ENCODE measurements at places on chromosomes 3 and 15.
A peak's percentile ranks its signal among the peaks of the same experiment; 100 is the strongest.

DNA sequence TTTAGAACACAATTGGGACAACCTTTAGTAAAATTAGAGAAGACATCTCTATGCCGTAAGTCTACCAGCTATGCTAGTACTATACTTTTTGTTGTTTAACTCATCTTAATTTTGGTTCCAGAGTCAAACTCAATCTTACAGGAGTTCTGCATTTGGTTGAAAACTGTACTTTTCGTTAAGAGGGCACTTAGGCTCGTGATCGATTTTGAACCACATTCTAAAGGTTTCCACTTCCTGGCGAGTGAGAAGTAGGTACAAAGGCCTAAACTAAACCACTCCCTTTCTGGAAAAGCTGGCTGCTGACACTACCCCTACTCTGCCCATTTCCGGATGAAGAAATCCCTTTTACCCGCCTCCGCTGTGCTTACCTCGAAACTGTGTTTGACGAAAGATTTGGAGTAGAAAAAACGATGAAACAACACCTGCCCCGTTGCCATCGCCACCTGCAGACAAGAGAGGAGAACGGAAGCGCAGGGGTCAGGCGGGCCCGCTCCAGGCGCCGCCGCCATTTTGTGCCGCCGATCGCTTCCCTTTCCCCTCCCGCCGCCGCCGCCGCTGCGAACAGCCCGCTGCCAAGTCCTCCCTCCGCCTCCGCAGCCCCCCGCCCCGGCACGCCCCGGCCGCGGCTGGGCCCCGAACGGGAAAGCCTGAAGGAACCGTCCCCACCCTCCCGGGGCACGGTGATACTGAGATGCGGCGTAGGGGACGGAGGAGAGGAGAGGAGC lies 748 bp downstream of the CCNL1 start:
- no peak for DNase-seq

- no peak for DNase-seq
These were observed 73.8 kb downstream of the BDH1 start for GRCh38 chr3:197482001-197482400.

DNA sequence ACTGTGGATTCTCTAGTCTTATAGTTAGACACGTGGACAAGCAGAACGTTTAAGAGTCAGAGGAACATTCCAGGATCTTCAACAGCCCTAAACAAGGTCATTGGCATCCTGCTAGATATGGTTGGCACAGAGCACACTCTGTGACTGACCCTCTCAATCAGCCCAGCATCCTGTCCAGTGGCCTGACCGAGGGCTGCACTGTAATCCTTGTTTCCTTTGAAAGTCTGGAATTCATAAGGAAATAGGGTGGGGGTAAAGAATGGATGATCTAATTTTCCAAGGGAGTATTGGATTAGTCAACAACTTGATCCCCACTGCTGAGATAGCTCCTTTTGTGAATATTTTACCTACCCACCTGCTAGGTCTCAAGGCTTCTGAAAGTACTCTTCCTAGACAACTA lies 94.5 kb upstream of the DLG1 start:
- DNase-seq = no peak

DNA sequence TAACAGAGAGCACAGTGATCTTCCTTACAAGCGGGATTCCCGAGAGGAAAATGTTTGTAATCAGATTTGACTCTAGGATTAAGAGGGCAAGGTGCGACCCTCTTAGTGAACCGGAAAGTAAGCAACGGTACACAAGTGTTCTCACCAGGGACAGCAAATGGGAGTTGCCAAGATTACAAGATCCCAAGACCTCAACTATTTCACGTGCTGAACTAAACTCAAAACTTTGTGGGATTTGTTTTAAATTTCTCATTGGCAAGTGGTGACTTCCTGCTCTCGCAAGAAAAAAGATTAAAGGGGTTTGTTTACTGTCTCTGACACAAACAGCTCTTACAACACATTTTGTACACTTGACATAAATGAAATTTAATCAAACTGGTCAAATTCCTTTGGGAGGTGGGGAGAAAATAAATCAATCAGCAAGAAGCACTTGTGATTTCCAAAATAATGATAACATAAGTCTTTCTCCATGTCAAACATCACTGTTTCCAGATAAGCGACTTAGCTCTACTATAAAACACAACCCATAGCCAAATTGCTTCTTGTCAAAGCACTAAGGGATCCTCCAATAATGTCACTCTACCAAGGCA lies 2.2 kb upstream of the PGPEP1L start:
- DNase-seq = peak; percentile 16

DNA sequence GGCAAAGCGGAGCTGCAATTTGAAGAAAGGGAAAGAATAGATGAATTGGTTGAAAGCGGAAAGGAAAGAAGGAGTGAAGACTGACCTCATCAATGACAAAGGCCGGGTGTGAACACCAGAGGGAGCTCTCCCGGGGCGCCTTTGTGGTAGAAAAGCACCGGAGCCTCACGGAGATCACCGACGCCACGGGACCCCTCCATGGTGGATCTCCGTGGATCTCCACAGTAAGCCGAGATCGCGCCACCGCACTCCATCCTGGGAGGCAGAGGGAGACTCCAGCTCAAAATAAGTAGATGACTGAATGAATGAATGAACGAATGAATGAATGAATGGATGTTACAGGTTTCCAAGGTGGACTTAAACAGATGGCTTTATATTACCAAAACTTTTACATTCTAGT lies 25.0 kb downstream of the GPR160 start:
- DNase-seq = no peak

DNA sequence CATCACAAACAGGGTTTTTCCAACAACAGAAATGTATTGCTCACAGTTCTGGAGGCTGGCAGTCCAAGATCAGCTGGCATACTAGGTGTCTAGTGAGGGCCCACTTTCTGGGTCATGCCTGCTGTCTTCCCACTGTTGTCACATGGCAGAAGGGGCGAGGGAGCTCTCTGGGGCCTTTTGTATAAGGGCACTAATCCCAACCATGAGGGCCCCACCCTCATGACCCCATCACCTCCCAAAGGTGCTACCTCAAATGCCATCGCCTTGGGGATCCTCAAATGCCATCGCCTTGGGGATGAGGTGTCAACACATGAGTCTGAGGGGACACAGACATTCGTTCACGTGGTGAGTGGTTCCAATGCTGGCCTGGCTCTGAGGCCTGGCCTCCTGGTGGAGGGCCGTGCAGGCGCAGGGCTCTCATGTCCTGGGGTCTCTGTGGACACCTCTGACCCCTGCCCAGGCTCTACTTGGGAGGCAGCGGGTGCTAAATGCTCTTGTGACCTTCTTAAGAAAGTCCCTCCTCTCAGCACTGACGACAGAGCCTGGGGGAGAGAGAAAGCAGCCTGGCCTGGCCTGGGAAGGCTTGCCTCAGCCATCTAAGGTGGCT lies 16.8 kb downstream of the NUP210 start:
- DNase-seq = no peak

DNA sequence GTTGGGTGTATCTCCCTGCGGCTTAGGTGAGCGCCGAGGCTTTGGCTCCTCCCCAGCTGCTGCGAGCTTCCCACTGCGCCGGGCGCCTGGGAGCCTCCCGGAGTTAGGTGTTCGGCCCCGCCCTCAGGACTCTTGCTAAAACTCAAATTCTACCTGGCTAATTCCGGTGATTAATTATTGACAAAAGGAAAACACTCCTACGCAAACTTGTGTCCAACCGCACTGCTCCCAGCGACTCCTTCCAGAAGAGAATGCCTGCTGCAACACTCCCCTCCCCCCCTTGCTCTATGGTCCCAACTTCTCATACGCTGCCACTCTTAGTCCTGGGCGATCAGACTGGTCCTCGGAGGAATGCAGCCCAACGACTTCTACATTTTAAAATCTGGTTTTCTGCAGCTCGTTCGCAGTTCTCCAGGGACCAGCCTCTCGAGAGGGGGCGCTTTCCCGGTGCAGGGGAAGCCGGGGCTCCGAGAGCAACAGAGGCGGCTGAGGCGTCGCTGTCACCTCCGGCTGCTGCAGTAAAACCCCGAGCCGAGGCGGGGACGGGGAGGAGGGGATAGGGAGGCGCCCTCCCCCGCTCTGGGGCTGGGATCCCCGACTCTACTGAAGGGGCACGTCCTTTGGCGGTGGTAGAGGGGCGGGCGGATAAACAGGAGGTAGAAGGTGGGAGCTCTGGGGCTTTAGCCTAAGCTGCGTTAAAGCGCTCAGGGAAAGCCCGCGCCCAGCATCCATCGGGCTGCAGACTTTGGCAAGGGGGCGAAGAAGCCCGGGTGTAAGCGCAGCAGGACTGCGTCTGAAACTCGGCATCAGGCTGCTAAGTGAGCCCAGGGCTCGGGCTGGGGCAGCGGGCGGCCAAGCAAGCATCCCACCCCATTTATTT lies at the start of gene SPTSSB:
Gene SPTSSB, minus strand, starts transcription at position 77 of the 880 bp plus-strand sequence. CDS start 25,194 bp downstream, outside the sequence.
- no peak for DNase-seq

DNA sequence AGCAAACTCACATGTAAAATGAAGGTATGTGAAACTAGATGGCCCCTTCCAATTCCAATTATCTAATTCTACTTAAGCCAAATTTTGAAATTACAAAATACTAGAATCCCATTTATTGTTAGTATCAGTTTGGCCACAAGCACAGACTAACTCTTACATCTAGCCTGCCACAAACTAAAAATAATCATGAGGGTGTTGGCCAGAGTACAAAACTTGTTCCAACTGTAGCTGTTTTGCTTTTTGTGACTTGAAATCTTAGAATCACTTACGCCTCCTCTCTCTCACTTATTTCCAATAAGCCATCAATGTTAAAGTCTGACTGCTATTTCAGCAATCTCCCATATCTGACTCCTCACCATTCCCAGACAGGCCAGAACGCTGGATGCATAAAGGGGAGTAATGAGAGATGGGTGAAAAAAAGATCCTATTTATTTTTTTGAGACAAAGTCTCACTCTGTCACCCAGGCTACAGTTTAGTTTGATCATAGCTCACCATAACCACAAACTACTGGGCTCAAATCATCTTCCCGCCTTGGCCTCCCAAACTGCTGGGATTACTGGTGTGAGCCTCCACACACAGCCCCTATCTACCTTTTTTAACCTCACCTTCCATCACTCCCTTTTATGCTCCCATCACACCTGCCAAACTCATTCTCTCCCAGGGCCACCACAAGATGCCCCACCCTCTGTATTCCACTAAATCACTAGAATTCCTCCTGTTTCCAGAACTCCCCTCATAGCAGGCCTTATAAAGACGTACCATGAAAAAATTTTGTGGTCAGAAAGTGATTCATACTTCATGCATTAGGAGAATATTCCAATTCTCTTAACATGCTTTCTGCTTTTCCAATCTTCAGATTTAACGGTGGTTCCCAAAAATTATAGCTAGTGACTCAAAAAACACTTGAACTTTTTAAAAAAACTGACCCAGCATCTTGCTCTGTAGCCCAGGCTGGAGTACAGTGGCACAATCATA lies 36.5 kb downstream of the ATOSA start:
- DNase-seq = peak; percentile 73

DNA sequence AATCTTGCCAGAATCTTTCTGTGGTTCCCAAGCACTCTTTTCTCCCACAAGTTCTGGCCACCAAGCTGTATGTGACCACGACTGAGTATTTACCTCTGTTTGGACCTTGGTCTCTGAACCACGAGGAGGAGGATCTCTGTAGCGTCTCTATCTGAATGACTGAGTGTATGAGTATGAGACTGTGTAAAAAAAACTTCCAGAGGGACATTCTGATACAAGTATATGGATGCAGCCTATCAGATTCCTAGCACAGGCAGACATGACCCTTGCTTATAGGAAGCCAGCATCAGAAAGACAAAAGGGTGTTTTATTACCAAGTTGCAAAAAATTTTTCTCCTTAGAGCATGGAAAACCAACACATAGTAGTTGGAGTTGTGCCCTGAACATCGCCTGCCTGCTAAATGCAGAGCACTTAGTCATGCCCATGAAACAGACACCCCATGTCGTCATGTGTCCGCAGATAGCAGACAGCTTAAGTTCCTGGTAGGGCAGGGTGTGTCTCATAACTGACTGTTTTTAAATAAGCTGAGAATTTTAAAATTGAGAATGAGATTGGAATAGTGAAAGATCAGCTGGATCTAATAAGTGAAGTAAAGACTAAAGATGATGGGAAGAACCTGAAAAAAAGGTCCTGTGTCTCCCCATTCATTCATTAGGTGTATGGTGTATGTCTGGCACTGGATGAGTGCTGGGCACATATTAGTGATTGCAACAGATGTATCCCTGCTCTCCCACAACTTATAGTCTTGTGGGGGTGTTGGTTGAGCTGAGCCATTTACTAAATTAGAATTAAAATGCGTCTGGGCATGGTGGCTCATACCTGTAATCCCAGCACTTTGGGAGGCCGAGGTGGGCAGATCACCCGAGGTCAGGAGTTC lies 30.9 kb downstream of the DAG1 start:
- DNase-seq = peak; percentile 95

- no peak for DNase-seq
These were observed 34.8 kb downstream of the NEO1 start for GRCh38 chr15:73087098-73087497.

- no peak for DNase-seq
These were observed 9.5 kb downstream of the SMAD3 start for GRCh38 chr15:67074886-67075229.

- no peak for DNase-seq
These were observed 290.8 kb downstream of the NEK10 start for GRCh38 chr3:27078246-27078913.

DNA sequence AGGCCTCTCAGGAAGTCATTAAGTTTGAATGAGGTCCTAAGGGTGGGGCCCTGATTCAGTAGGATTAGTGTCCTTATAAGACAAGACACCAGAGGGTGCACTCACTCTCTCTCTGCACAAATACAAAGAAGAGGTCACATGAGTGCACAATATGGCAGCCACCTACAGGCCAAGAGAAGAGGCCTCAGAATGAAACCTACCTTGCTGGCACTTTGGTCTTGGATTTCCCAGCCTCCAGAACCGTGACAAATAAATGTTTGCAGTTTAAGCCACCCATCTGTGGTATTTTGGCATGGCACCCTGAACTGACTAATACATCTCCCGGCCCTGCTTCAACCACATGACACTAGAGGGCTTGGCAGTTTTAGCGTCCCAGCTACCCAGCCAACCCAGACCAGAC lies 73.9 kb upstream of the CHRNB4 start:
- no peak for DNase-seq
